ENCODE measurements at places on chromosomes 5 and 9. TPM values are rescaled to one million over a fixed set of nuclear protein-coding genes. Genes with fewer than 3 reads are reported as not detected.

Gene SELENOP
- 366 TPM for total RNA-seq

Gene ZNG1F
- 9.5 TPM for total RNA-seq

Gene PLAC8L1
- not detected for total RNA-seq

Gene PLEKHG4B
- 10.0 TPM for total RNA-seq

Gene HAVCR1
- total RNA-seq: 5.3 TPM

Gene FBP2
- 26.9 TPM for total RNA-seq

Gene FBLL1
- 2.0 TPM for total RNA-seq

Gene DDX4
- total RNA-seq: not detected

Gene SURF2
- 22.6 TPM for total RNA-seq

Gene PCDHGA5
- 8.7 TPM for total RNA-seq

Gene RORB
- total RNA-seq: 0.35 TPM

Gene POU5F2
- total RNA-seq: 5.1 TPM

Gene EDIL3
- 28.2 TPM for total RNA-seq

Gene SLIT3
- total RNA-seq: 40.6 TPM

Gene CDH12
- 4.7 TPM for total RNA-seq

Gene SAXO1
- 0.93 TPM for total RNA-seq

Gene HNRNPK
- 566 TPM for total RNA-seq

Gene FRRS1L
- total RNA-seq: 3.7 TPM

Gene ARHGEF28
- total RNA-seq: 63.9 TPM

Gene SPINK4
- total RNA-seq: not detected

All from metanephros (tissue), 2 donors.